ENCODE measurements at places on chromosomes 16 and 17.

GRCh38 chr16:61900482-61900881 lies 135.8 kb downstream of the CDH8 start:
- peak; percentile 73 for DNase-seq

GRCh38 chr16:3879887-3880564 lies 487 bp downstream of the CREBBP start:
- DNase-seq: peak; percentile 56

GRCh38 chr17:68169840-68170239 lies 78.0 kb upstream of the AMZ2 start:
- DNase-seq: no peak

DNA sequence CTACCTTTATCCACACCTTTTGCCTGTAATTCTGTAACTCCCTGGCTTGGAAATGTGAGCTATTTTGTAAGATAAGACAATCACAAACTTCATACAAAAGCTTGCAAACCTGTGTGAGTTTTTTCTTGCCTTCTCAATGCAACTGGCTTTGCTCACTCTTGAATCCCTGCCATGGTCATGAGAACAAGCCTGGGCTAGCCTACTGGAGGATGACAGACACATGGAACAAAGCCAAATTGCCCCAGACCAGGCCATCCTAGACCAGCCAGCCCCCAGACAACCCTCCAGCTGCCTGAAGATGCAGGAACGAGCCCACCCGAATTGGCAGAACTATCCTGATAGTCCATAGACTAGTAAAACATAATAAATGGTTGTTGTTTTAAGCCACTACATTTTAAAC lies 466.6 kb upstream of the ERCC4 start:
- DNase-seq: peak; percentile 60

DNA sequence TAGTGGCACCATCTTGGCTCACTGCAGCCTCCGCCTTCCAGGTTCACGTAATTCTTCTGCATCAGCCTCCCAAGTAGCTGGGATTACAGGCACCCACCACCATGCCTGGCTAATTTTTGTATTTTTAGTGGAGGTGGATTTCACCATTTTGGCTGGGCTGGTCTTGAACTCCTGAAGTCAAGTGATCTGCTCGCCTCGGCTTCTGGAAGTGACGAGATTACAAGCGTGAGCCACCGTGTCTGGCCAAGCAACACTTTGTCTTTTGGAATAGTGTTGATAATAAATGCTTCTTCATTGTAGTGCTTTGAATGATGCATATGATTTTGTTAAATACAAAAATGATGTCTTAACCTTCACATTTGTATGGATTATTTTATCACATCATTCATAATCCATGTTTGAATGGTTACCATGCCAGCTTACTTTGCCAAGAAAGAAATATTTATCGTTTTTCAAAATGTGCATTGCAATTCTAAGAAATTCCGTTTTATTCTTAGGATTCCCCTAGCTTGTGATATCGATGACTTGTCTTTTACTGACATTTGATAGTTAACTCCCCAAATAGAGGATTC lies 29.1 kb downstream of the USP10 start:
- DNase-seq: no peak

- no peak for DNase-seq
Observed at GRCh38 chr17:50428831-50429424, 2.9 kb downstream of the ACSF2 start.

DNA sequence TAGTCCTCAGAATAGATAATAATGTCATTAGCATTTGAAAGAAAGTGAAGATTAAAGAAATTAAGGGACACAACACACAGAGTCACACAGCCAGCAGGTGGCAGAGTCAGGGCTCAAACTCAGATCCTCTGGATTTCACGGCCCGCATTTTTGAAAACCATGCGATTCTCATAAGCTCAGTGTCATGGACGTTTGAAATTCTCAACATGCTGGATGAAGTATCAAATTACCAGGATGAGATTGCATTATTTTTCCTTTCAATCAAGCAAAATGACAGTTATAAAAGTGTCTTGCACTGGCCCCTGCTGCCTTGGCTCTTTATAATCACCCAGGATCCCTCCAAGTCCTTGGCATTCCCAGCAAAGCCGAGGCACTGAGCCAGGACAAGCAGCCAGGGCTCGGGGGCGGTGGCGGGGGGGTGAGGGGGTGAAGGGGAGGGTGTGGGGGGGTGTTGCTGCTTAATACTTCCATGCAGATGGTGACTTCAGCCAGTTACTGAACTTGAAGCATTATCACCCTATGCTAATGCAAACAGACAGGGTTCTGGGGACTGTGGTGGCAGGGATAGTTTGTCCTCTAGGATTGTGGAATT lies 6.6 kb upstream of the BMERB1 start:
- DNase-seq: peak; percentile 88

DNA sequence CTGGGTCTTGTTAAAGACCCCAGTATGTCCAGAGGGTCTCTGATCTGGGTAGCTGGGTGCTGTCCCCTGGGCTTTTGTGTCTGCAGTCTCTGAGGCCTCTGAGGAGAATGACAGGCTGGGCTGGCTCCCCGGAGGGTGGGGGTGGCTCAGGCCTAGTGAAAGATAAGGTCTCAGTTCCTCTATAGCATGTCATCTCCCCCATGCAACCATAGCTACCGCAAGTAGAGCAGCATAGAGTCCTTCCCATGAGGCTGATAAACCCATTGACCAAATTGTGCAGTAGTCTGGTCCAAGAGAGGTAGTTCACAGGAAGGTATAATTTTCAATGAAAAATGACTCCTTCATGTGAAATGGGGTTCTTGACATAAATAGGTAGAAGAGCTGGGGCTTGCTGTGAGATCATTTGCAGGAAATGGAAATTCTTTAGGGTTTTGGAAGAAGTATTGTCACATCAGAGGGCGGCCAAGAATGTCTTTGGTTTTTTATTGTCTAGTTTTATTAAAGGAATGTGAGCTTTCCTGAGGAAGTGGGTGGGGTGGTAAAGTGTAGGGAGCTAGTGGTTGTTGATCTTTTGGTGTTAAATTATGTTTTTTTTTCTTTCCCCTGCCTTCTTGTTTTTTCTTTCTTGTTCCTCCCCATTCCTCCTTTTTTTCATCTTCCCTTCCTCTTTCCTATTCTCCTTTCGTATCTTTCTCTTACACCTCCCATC lies 21.0 kb downstream of the SLC7A6OS start:
- DNase-seq: peak; percentile 38

- DNase-seq: peak; percentile 54
Observed at GRCh38 chr17:50425682-50426471, at the start of gene ACSF2. Gene ACSF2, plus strand, starts transcription at chr17:50426218. Its CDS starts 44 bp downstream, at chr17:50426262.
